HTR-8/SVneo (cell line): ENCODE measurements at places on chromosomes 7 and 10.

DNA sequence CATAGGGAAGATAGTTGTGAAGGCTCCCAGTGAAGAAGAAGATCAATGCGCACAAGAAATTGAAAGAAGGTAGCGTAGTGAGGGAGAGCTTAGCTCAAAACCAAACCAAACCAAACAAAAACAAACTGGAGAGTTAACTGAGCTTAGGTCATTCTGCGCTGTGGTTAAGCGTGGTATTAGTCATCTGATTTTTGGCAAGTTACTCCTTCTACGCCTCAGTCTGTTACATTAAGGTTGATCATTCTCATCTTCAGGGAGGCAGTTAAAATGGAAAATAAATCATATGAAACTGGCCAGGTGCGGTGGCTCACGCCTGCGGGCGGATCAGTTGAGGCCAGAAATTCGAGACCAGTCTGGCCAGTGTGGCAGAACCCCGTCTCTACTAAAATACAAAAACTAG, 259.7 kb downstream of the EXOC4 start:
- DNase-seq: no peak

DNA sequence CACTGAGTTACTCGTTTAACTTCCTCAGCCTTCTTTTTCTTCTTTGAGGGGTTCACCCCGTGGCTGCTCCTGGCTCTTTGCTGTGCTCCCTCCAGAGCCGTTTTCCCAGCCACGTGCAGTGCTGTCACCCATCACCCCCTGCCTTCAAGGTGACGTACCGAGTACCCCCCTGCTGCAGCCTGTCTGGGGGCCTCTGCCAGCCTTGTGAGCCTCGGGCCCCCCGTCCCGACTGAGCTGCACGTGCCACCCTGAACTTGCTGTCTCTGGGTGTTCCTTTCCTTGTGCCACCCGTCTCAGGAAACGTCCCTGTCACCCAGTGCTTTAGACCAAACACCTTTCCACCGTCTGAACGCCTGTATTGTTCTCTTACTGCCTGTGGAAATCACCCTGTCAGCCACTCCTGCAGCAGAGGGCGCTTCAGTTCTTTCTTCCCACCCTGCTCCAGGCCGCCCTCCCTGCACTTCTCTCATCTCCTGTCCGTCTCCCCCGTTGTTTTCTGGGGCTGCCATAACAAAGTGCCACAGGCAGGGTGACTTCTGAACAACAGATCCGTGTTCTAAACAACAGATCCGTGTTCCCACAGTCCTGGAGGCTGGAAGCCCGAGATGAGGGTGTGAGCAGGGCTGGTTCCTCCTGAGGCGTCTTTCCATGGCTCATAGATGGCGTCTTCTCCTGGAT, 44.6 kb downstream of the WDR37 start:
- DNase-seq: no peak

- DNase-seq: no peak
Measured at GRCh38 chr10:188546-188945, 53.3 kb downstream of the ZMYND11 start.

DNA sequence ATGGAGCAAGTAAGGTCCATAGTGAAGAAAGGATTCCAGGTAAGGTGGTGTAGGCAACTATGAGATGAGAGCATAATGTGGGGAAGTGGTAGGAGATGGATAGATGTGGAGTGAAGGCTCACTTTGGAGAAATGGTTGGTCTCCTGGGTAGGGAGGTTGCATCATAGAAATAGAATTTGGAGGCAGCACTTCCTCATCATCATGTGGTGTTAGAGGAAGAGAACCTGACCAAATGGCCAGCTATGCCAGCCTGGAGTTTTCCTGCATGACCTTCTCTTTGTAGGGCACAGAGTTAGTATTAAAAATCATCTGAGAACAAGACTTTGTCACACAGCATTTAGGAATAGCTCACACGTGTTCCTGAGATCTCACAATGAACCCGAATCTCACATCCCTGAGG, 126.7 kb upstream of the CXCL12 start:
- DNase-seq: no peak

DNA sequence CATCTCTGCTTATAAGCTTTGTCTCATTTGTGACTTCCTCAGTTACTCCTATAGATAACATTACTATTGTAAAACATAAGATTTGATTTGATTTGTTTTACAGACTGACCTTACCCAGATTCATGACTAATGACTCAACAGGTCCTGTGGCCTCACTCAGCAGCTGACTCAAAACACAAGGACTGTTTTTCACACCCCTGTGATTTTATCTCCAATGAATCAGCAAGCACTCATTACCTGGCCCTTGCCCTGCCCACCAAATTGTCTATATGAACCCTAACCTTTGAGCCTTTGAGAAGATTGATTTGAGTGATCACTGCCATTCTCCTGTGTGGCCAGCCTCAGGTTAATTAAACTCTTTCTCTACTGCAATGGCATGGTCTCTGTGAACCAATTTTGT, 1064.6 kb upstream of the LRRTM3 start:
- no peak for DNase-seq

DNA sequence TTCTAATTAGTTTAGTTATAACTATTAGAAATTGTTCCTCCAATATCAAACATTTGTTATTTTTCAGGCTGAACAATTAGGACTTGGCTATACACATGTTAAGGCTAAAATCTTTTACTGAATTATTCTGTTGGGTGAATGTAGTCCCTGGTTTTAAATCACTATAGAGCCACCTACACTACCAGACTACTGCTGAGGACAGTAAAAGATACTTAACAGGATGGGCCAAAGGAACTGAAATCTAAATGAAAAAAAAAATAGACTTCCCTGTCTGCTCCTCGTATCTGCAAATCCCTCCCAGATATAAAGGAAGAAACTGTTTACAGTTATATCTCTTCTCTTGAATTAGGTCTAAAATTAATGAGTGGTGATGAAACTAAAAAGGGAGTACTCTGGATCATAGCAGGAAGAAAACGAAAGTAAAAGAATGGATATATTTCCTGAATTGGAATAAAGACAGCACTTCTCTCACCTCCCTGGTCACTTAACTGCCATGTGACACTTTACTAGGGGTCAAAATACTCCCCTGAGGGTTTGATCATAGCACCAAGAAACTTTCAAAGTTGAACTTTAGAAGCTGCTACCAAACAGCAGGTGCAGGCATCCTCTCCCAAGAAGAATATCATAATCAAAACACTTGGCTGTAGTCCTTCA, 12.7 kb downstream of the FBXW4 start:
- DNase-seq: no peak

DNA sequence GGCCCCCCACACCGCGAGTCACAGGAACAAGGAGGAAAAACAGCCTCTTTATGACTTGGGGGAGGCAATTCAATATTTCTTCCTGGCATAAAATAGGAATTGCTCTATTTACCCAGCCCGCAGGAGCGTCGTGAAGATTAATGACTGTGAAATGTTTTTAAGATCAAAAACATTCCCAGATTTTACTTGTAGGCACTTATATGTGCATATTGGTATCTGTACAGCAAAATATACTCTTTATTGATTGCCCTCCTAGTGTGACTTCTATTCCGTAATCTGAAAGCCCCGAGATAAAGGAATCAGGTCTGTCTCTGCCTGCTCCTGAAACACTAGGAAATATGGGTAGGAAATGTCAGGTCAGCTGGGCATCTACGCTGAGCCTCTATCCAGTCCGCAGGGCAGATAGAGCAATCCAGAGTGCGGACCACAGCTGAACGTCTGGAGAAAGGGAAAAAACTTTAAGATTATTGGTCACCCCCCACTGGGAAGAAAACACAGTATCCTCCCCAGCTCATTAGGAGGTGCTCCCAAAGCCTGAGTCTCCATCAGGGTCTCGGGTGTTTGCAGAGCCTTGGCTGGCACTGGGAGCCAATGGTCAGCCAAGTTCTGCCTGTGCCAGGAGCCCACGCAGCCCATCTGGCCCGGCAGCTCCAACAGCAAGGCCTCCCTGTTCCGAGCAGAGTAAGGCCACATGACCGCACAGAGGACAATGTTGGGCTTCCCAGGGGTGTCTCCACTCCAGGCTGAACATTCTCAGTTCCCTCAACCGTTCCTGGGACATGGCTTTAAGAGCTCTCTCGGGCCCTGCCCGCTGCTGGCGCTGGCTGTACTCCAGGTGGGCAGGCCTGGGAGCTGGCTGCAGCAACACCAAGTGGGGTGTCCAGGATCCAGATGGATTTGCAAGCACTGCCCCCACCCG, 7.7 kb downstream of the CTBP2 start:
- no peak for DNase-seq
